Stimulated activated CD8-positive, alpha-beta memory T cell treated with anti-CD3 and anti-CD28 coated beads, Interleukin-15, amount 100 ng/mL, for 48 hours (primary cell): ENCODE measurements at places on chromosomes 5 and 9.

GRCh38 chr5:168327019-168327421 lies 35.6 kb downstream of the WWC1 start:
- no peak for DNase-seq

DNA sequence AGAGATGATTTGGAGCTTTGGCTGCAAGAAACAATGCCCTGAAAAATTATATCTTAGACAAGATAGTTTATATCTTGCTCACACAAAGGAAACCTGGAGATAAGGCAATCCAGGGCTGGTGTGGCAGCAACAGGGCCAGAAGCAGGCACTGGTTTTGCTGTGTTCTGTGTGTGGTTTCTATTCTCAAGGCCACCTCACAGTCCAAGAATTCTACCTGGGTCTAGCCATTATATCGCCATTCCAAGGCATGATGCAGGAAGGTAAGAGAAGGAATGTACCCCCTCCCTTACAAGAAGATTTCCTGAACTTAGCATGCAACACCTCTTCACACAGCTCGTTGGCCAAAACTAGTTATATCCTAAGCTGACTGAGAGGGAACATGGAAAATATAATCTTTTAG lies 74.5 kb upstream of the MEGF10 start:
- no peak for DNase-seq

DNA sequence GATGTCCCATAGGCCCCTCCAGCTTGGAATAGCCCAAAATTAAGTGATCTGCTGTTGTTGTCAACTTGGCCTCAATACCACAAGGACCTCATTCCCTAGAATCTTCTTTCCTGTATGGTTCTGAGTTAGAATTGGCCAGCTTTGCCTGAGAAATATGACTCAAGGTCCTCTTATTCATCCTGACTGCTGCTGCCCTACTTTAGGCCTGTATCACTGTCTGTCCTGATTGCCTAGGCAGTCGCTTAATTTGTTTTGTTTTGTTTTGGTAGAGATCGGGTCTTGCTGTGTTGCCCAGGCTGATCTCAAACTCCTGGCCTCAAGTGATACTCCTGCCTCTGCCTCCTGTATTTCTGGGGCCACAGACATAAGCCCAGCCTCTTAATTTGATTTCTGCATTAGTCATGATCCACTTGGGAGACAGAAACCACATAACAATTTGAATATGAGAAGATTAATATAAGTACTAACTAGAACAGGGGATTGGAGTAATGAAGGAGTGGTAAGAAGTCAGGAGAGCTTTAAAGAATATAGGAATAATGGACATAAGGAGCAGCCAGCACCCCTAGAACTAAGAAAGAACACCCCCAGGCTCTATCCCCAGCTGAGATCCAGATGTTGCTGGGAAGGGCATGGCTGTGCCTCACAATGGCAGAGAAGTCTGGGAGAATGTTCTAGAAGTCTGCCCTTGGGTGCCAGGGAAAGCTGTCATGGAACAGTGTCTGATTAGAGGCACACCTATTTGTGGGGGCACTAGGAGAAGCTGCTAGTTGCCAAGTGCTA lies 4.6 kb downstream of the TEX53 start:
- DNase-seq: no peak

DNA sequence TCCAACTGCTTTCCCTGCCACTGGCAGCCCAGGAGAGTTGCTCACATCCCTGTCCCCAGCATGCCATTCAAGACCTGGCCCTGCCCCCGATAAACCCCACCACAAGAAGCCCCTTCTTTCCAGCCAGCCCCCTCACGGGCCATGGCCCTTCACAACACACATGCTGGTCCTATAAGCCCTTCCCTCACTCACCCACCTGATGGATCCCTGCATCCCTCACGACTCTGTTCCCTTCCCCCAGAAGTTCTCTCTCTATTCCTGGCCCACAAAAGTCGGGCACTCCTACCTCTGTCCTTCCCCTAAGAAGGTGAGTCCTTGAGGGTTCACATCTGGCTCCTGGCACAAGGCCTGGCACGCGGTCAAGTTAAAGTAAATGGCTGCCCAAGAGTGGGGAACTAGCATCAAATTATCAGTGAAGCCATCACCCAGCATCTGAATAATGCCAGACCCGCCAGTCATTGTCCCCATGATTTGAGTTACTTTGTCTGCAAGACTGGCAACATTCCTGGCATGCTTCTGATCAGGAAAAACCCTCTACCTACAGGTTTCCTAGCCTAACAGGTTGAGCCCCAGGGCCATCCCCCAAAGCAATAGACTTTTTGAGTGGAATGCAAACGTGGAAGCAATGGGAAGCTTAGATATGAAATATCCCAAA lies 65.9 kb downstream of the CRB2 start:
- no peak for DNase-seq

GRCh38 chr5:2919310-2920018 lies 168.0 kb upstream of the IRX2 start:
- no peak for DNase-seq

- no peak for DNase-seq
Observed at GRCh38 chr9:115442054-115442453, 324.1 kb upstream of the TNC start.
